ENCODE measurements at places on chromosomes 6 and 20.

GRCh38 chr6:72218125-72218524, 331.8 kb downstream of the RIMS1 start:
- DNase-seq = peak; percentile 1

DNA sequence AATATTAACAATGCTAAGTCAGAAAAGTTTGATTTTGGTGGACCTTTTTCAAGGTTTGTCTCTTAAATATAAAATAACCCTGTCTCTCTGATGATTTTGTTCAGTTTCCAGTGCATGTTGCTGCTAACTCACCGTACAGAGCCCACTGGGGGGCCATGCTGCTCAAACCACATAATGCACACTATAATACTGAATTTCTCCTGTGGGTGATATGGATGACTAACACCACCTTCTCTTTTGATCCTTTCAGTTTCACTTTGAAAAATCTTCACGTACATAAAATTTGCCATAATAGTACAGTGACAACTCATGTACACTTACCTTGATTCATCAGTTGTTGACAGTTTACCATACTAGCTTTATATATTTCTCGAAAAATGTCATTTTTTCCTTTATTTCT, 506.6 kb upstream of the MAN1A1 start:
- DNase-seq = no peak

DNA sequence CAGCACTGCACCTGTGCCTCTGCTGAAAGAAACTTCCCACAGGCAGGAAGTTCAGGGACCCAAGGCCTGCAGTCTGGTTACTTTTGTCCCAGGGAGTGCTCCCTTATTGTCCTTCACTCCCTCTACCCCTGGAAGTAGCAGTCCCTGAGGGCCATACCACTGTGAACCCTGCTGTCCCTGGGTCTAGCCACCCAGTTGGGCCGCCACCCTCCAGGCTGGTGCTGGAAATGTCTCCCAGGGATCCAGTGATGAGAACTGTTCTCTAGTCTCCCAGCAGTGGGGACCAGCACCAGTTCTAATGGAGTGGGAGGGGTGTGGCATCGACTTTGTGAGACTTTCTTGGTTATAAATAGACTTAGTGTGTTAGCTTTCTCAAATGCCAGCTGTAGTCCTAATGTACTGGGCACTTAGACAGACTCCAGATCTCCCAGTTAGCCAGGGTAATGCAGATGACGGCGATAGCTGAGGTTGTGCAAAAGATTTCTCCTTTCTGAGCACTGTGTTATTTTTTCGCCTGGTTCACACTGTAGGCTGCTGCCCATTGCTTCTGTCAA, 462.5 kb downstream of the CDH26 start:
- DNase-seq = no peak

- DNase-seq = no peak
Observed at GRCh38 chr6:157023958-157024357, 246.8 kb downstream of the ARID1B start.

GRCh38 chr6:157666729-157667128, 156.3 kb upstream of the SNX9 start:
- no peak for DNase-seq

- DNase-seq = no peak
Observed at GRCh38 chr6:132122871-132123270, 171.7 kb upstream of the CCN2 start.

All from right kidney (tissue), 9 donors.